ENCODE measurements at places on chromosomes 1 and 21.

DNA sequence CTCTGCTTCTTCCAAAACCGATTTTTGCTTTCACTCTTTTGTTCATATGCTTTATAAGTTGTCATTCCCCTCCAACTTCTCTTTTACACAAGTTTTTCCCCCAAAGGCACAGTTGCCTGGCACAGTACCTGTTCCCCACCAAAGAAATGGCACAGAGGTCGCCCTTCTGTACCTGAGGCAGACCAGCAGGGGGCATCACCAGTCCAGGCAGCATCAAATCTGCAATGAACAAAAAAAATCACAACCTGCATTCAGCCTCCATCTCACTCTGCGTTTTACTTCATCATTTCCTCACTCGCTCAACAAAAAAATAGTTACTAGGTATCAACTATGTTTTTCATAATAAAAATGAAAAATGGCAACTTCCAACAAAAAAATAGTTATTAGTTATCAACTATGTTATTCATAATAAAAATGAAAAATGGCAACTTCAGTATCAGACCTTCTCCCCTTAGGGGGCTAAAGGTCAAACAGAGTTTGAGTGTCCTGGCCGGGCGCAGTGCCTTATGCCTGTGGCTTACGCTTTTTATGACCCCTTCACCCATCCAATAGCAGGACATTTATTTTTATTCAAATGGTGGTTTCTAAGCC is 4.1 kb downstream of the EIF2D start:
- DNase-seq: no peak

GRCh38 chr1:36107394-36107793 is 17.6 kb downstream of the COL8A2 start:
- DNase-seq: no peak

- DNase-seq: no peak
Measured at GRCh38 chr1:204623365-204623893, 62.1 kb downstream of the LRRN2 start.

DNA sequence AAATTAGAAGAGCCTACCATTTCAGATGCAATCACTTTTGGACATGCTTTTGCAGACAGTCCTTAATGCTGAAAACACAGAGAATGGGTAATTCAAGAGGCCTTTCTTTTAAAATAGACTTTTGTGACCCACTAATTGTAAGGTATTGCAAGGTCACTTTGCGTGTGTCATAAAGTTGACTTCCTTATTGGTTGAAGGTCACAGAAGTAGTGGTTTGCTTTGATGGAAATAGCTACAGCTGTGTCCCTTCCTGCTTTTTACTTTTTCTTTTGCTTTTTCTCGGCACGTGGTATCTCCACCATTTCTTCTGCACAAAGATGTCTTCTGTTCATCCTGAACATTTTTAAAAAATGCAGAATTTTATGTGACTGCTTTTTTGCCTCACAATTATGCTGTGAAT is 146.8 kb downstream of the DYRK1A start:
- DNase-seq: no peak

- no peak for DNase-seq
Measured at GRCh38 chr1:112337028-112337531, 58.9 kb upstream of the CTTNBP2NL start.

- DNase-seq: no peak
Measured at GRCh38 chr1:99851850-99852454, 1.8 kb downstream of the AGL start.

DNA sequence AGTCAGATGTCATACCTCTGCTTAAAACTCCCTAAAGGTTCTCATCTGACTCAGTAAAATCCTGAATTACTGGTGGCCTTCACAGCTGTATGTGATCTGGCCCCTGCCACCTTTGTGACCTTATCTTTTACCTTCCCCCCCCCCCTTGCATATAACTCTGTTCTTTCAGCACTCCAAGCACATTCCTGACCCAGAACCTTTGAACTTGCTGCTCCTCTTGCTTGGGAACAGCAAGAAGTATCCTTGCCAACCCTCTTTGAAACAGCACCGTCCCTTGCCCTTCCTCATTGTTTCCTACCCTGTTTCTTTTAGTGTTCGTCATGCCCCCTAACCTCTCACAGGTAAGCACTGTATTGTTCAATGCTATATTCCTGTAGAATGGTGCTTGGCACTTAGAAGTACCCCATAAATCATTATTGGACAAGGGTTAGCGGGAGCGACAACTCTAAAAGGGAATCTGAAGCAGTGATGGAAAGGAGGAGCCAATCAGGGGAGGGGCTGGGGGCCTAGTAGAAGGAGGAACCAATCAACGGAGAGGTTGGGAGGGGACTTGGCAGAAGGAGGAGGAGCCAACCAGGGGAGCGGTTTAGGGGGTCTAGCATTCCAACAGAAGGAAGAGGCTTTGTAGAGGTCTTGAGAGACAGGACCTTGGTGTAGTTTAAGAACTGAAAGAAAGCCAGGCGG is 13.9 kb downstream of the CACHD1 start:
- DNase-seq: no peak

GRCh38 chr1:48250572-48250971 is 28.1 kb downstream of the SLC5A9 start:
- no peak for DNase-seq

DNA sequence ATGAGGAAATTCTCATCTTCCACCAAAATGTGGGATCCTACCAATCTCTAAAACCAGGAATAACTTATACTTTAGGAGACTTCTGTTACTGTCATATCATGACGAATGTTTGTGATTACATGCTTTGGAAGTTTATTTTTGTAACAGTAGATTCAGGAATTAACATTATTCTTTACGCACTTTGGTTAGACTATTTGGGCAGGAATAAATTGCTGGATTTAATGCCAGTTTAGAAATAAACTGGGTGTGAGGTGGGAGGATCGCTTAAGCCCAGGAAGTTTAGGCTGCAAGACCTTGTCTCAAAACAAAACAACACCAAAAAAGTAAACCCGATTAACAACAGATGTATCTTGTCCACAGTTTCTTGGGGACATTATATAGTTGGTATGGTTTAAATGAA is 52.1 kb downstream of the MIGA1 start:
- no peak for DNase-seq

- no peak for DNase-seq
Measured at GRCh38 chr1:38585460-38585859, 274.1 kb downstream of the RRAGC start.

DNA sequence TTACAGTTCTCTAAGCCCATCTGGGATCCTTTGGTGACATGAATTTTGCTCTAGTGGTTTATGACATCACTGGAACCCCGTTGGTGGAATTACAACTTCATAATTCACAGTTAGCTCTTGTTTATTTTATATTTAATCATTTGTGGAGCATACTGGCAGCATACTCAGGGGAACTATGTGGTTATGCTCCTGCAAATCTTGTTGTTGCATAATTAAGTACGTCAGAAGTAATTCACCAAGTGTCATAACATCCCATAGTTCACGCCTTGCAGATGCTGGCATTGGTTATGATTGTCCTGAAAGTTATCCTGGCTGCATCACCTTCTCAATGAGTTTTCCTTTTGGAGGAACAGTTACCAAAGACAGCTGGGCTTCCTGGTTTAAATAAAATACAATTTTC is 16.5 kb downstream of the PRRX1 start:
- no peak for DNase-seq

- no peak for DNase-seq
Measured at GRCh38 chr1:92975551-92976232, 14.4 kb upstream of the DIPK1A start.

GRCh38 chr1:84377480-84378095 is 20.7 kb upstream of the DNASE2B start:
- DNase-seq: no peak

- no peak for DNase-seq
Measured at GRCh38 chr1:185573677-185574076, 160.5 kb upstream of the HMCN1 start.

GRCh38 chr21:16837721-16838120 is 675.1 kb upstream of the CXADR start:
- no peak for DNase-seq

DNA sequence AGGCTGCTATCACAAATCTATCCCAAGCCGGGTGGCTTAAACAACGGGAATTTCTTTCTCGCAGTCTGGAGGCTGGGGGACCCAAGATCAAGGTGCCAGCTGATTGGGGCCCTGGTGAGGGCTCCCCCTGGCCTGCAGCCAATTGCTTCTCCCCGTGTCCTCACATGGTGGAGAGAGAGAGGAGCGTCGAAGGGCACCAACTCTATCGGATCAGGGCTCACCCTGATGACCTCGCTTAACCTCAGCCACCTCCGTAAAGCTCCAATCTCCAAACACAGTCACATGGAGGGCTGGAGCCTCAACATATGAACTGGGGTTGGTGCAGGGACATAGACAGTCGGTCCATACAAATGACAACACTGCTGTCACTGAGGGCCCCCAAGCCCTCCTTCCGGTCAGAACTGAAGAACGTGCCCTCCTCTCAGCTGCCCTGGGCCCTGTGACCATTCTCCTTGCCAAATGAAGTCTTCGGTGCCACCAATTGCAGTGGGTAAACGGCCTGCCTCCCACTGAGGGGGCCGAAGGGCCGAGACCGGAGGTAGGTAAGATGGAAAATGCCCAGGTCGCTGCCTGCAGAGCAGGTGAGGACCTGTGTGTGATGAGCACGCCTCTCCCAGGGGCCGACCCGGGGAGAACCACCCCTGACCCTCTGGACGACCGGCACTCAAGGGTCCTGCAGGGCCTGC is 211.0 kb downstream of the TOMM20 start:
- no peak for DNase-seq

DNA sequence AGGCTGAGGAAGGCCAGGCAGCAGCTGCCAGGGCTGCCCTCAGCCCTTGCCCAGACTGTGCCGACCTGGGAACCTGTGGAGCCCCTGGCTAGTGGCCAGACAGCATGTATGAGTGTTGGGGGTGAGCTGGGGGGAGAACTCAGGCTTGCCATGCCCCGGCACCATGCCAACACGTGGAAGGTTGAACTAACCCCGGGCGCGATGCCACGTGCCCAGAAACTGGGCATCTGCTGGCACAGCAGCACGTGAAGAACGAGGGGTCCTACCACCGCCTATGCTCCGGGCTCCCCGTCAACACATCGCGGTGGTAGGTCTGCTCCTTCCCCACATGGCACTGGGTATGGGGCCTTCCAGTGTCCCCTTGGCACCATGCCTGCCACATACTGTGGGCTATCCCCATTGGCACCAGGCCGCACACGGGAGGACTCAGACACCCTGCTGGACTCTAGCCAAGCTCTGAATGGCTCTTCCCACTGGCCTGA is 68.7 kb downstream of the CASZ1 start:
- no peak for DNase-seq

GRCh38 chr1:195173753-195174152 is 1434.5 kb downstream of the KCNT2 start:
- DNase-seq: no peak

DNA sequence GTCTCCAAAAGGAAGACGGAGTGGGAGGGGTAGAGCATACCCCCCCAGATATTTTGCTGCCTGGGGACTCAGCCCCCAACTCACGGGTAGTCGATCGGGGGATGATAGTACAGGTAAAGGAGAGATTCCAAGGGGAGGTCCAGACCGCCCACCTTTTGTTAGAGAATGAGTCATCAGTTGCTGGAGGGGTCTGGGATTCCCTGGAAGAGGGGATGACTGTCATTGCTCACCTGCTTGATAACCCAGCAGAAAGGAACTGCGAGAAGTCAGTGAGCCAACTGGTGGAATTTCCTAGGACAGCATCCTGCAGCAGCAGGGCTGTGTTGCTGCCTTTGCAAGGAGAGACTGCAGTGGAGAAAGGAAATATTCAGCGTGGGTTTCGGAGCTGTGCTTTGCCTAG is 64.4 kb downstream of the MACF1 start:
- no peak for DNase-seq

- DNase-seq: peak; percentile 17
Measured at GRCh38 chr1:76281306-76281705, 206.8 kb downstream of the ST6GALNAC3 start.

Data from caudate nucleus (tissue), 63 donors.